ENCODE measurements at places on chromosomes 1 and 21. TPM values are rescaled to one million over a fixed set of nuclear protein-coding genes. Genes with fewer than 3 reads are reported as not detected.
A peak's percentile ranks its signal among the peaks of the same experiment; 100 is the strongest.

The ASCL5 gene
- not detected for total RNA-seq

The GNPAT gene
- total RNA-seq: 35.8 TPM

The SOAT1 gene
- total RNA-seq: 22.4 TPM

The UBE4B gene
- total RNA-seq: 27.6 TPM

The SPAG17 gene
- not detected for total RNA-seq

The FCER1G gene
- total RNA-seq: not detected

The MPL gene
- total RNA-seq: not detected

- DNase-seq: no peak
Measured at GRCh38 chr1:182329471-182329870, 62.1 kb downstream of the GLUL start.

GRCh38 chr21:27817902-27818623 lies 851.2 kb upstream of the ADAMTS5 start:
- DNase-seq: no peak

GRCh38 chr1:223175032-223175431 lies 32.0 kb upstream of the TLR5 start:
- peak; percentile 34 for DNase-seq

GRCh38 chr1:186925881-186926669 lies 97.3 kb downstream of the PLA2G4A start:
- DNase-seq: peak; percentile 23

DNA sequence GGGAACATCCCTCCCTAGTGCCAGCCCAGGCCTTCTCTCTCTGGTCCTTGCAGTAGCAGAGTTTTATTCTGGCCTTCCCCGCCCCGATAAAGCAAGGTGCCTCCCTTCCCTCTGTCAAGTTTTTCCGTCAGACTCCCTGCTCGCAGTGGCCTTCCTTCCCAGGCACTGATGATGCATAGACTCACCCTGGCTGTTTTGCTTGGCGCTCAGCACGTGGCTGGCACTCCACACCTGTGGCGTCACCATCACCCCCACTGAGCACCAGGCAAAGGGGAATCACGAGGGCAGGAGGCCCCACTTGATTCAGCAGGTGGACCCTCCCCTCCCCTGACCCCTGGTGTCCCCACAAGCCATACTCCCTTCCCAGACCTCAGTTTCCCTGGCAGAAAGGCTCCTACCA lies 7.4 kb downstream of the SLC26A9 start:
- DNase-seq: no peak

DNA sequence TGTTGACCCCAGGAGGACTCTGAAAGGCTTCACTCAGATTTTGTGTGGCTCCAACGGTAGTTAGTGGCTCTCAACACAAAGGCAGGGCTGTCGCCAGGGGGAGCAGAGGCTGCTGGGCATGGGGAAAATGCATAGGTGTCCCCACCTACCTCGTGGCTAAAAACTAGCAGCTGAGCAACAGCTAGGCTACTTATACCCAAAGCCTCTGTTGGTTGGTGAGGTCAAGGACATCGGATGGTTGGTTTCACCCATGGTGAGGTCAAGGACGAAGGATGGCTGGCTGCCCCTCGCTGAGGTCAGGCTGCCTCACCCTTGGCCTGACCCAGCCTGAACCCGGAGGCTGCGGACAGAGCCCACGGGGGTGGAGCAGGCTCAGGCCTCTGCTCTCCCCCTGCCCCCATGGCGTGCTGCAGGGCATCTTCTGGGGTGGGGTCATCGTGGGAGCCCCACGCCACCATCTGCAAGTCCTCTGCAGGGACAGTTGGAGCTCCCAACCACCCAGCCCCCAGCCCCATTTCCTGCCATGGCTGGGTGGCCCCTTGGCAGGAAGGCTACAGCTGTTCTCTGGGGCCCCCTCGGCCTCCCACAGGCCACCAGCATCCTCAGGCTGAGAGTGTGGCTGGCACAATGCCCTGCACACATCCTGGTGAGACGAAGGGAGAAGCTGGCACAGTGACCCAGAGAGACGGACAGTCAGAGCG lies 8.5 kb upstream of the GNB1 start:
- no peak for DNase-seq

GRCh38 chr1:39569034-39569433 lies 7.6 kb downstream of the PABPC4 start:
- DNase-seq: no peak

DNA sequence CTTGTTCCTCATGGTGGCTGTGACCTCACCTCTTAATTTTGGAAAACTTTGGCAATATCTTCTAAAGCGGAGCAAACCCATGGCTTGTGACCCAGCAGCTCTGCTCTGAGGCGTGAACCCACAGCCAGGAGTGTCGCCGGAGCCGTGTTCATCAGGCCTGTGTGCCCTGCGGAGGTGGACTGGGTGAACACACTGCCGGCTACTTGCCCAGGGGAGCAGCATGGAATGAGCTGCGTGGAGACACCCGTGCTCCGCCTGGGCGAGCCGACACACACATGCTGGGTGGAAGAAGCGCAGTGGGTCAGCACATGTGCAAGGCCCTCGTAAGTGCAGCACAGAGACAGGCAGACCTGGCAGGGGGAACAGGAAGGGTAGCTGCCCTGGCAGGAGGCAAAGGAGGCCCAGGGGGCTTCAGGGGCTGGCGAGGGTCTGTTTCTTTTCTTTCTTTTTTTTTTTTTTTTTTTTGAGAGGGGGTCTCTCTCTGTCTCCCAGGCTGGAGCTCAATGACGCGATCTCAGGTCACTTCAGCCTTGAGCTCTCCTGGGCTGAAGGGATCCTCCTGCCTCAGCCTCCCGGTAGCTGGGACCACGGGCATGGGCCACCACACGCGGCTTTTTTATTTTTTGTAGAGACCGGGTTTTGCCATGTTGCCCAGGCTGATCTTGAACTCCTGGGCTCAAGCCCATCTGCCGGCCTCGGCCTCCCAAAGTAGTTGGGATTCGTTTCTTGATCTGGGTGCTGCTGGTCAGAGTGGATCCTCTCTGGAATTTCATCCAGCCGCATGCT lies 41.8 kb downstream of the AGPAT3 start:
- DNase-seq: no peak

GRCh38 chr21:34110594-34111202 lies 37.3 kb downstream of the MRPS6 start:
- DNase-seq: no peak

- DNase-seq: no peak
Measured at GRCh38 chr21:25186273-25186672, 421.0 kb downstream of the MRPL39 start.

GRCh38 chr1:42960566-42961311 lies 2.1 kb upstream of the SLC2A1 start:
- no peak for DNase-seq

DNA sequence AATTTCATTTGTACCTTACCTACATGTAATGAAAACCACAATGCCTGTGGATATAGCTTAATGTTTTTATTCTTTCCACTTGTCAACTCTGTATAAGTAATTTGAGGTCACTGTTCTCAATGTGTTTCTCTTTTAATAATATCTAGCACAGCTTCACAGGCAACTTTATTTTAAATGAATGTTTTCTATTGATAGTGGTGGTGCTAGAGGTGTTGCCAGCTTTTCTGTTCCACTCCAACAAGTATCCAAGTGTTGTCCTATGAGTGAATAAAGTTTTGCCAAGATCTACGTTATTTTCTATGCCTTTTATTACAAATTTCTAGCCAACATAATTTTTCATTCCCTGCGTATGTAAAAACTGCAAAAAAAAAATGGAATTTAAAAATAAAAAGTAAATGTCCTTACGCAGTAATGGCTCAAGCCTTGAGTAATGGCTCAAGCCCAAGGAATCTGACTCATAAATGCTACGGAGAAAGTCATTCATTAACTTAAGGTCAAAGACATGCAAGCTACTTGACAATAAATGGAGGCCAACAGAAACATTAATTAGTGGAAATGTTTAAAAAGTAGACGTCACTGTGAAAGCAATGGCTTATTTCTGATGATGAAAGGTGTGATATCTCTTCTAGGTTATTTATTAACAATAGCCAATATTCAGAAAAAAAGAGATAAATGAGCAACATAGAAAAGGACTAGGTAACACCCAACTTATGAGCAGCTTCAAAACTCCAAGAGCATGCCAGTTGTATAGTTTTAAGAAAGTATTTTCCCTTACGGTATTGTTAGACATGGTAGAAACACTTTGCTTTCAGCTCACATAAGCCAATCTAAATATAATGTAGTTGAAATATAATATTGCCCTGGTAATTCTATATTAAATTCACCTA lies 71.4 kb downstream of the SLC44A5 start:
- DNase-seq: peak; percentile 4

DNA sequence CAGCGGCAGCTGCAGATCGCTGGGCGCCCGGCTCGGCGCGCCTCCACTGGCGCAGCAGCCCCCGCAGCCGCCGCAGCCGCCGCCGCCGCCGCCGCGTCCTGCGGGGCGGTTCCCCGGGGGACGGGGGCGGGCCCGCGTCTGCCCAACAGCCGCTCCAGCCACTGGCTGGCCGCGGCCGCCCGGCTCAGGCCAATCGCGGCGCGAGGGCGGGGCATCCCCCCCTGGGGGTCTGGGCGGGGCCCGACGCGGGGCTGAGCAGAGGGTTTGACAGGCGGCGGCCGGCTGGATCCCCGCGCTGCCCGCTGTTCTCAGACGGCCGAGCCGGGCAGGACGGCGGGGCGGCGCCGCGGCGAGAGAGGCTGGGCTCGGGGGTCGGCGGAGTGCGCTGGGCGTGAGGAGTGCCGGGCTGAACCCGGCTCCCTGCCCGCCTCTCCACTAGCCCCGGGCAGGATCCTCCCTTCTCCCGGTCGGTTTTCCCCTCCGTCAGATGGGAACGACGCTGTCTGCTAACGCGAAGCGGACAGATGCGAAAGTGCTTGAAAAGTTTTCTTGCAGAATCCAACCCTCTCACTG lies at the start of gene GLIS1:
TSS of gene GLIS1 (minus strand) at position 56 of the 573 bp plus-strand sequence. CDS start 1,100 bp downstream, outside the sequence.
- peak; percentile 94 for DNase-seq
